ENCODE measurements at places on chromosomes 6 and 20.
A peak's percentile ranks its signal among the peaks of the same experiment; 100 is the strongest.

GRCh38 chr20:25389858-25390537 lies 637 bp downstream of the ABHD12 start:
- no peak for DNase-seq

- no peak for DNase-seq
Observed at GRCh38 chr6:143745166-143746133, 67.7 kb downstream of the PHACTR2 start.

DNA sequence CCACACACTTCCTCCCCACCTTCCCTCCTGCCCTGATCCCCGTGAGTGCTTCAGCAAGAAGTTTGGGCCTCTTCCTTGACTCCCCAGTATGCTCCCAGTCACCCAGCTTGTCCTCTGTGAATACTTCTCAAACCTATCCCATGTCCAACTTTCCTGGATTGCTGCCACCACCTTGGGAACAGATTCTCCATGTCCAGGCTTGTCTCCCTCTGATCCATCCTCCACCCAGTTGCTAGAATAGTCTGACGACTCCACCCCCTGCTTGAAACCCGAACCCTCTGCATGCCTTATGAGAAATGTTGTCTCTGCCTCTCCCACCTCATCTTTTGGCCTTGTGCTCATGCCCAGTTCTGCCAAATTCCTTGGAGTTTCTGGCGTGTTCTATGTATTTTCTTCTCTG lies 108.0 kb downstream of the PPP1R14C start:
- DNase-seq: no peak

DNA sequence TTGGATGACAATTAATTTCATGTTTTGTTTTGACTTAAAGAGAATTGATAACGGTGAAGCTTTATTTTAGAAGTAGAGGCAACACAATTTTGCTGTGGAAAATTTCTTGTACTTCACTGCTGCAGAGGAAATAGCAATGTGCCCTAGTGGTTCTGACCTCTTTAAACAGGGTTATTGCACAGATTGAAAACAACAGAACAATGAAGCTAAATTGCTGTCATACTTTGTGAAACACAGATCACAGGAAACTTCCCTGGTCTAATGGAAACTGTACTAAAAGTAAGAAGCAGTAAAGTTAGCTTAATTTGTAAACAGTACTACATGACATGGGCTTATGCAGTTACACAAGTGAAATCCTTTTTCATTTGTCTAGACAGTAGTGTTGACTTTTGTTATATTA lies 31.3 kb downstream of the OR2A4 start:
- DNase-seq: no peak

GRCh38 chr6:110185879-110186278 lies 5.7 kb downstream of the CDC40 start:
- no peak for DNase-seq

GRCh38 chr6:61200444-61200843 lies 1085.6 kb downstream of the KHDRBS2 start:
- no peak for DNase-seq

- DNase-seq: no peak
Observed at GRCh38 chr6:27148404-27148795, 99.1 kb upstream of the PRSS16 start.

GRCh38 chr20:19920381-19921138 lies 96.6 kb upstream of the NAA20 start:
- no peak for DNase-seq

DNA sequence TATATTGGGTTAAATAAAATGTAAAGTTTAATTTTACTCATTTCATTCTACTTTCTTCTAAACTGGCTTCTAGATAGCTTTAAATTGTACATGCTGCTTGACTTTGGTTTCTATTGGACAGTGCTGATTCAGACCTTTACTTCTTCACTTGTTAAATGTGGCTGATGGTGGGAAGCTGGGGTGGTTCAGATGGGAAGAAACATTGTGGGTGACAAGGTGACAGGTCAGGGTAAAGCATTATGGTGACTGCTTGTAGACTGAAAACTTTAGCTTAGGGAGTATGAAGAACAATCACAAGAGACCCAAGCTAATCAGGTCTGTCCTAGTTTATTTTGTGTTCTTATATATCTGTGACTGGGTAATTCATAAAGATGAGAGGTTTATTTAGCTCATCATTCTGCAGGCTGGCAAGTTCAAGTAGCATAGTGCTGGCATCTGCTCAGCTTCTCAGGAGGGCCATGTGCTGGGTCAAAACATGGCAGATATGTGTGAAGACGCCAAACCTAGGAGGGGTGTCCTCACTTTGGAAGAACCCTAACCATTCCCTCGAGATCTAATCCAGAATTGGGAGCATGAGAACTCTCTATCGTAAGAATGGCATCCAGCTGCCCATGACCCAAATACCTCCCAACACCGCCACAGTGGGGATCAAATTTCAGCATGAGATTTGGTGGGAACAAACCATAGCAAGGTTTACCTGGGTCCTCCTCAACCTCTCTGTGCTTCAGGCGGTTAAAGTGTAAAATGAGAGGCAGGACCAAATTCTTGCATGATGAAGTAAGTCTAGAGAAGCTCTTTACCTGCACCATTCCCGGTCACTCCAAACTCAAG lies 102.8 kb downstream of the FYN start:
- DNase-seq: no peak

DNA sequence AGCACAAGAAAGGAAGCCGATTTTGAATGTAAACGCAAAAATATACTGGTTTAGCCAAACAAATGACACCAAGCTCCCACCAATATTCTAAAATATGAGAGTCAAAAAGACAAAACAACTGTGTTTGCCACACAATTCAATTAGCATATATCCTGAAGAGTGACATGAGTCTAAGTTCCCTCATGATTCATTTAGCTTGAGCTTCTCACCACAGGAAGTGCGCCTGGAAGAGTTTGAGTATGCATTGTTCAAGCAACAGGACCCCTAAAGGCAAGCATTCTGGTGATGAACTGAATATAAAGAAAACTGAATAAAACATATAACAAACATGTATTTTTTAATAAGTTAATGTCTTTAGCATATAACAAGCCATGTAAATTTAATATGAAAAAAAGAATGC lies 115.2 kb upstream of the RUNX2 start:
- no peak for DNase-seq

- no peak for DNase-seq
Observed at GRCh38 chr20:46006964-46007363, 1.7 kb upstream of the MMP9 start.

- no peak for DNase-seq
Observed at GRCh38 chr20:14470231-14470899, 133.0 kb upstream of the FLRT3 start.

DNA sequence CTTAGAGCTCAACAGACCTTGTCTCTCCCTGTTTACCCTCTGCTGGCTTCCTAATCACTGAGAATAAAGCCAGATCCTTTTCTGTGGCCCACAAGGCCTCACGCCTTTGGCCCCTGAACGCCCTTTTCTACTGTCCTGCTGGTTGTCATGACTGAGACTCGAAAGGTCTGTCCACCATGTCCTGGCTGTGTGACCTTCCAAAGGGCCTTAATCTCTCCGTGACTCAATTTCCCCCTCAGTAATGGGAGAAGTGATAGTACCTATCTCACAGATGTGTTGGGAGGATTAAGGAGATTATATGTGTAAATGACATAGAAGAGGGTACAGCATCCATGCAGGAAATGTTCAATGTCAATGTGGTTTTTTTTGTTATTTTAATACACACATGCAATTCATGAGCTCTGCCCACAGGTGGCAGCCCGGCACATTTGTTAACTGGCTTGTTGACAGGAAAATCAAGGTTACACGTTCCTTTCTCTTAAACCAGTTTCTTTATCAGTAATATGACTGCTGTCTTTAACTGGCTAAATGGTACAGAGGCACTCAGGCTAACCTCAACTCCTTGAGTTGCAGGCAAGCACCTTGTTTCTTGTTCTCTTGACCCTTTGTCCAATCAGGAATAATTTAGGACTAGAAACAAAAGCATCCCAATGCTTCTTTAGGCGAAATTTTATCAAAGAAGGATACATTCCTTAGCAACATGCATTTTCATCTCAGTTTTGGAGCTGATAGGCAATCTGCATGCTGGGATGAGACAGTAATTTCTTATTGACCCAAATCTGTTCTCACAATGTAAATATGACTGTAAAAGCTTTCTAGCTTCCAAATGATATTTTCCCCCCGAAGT lies 16.6 kb downstream of the SLC22A1 start:
- peak; percentile 28 for DNase-seq

- DNase-seq: no peak
Observed at GRCh38 chr6:13836170-13836569, 21.8 kb upstream of the MCUR1 start.

DNA sequence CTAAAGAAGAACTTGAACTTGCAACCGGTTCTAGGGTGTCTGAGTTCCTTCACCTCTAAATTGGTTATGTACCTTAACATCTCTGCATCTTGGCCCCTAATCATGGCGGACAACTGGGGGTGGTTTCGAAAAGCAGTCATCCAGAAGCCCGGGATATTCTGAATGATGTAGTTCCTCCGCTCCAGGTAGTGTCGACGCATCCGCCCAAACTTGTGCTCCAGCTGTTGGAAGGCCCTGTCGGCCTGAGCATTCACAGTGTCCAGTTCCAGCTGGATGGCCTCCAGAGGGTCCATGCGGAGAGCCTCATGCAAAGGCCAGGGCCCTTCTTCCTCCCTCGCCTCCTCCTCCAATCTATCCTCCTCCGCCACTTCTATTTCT lies 887 bp downstream of the TSPYL1 start:
- DNase-seq: no peak

DNA sequence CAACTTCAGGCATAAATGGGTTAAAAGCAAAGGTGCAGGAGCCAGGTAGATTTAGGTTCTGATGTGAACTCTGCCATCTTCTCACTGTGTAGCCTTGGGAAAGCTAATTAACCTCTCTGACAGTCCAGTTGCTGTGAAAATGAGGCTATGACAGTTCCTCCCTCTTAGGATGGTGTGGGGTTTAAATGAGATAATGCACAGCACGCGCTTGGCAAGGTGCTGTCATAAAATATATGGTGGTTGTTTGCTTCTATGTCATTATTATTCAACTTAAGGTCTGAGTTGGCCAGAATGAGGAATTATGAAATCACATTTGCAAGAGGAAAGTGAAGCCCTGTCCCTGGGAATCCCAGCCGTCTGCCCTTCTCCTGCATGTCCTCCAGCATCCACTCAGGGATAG lies 15.5 kb upstream of the BCAS1 start:
- no peak for DNase-seq

DNA sequence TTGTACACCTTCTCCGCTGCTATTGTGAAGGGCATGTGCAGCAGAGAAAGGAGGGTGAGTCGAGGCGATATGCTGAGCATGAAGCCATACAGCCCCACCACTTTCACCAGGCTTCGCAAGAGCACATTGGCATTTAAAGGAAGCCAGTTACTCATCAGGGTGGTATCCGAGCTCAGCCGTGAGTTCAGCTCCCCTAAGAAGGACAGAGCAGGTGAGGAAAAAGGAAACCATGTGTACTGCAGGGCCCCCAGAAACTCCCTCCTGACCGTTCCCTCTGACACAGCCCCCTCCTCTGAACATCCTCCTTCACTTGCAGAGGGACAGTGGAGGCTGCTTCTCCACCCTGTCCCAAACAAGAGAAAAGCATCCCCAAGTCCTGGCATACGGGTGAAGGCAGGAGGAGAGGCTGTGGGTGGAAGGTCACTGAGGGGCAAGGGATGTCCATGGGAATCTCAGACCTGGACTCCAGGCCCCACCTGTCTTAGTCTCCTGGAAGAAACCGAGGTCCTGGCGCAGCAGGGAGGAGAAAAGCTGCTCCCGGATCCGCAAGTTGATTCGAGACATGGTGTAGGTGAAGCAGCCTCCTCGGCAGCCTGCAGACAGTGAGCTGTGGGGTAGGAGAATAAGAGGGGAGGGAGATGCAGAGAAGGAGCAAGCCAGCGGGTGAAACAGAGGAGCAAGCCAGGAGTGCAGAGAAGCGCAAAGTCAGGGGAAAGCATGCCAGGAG lies 3.2 kb downstream of the TAP2 start:
- DNase-seq: no peak
